ENCODE measurements at places on chromosomes 7 and 10.
A peak's percentile ranks its signal among the peaks of the same experiment; 100 is the strongest.

DNA sequence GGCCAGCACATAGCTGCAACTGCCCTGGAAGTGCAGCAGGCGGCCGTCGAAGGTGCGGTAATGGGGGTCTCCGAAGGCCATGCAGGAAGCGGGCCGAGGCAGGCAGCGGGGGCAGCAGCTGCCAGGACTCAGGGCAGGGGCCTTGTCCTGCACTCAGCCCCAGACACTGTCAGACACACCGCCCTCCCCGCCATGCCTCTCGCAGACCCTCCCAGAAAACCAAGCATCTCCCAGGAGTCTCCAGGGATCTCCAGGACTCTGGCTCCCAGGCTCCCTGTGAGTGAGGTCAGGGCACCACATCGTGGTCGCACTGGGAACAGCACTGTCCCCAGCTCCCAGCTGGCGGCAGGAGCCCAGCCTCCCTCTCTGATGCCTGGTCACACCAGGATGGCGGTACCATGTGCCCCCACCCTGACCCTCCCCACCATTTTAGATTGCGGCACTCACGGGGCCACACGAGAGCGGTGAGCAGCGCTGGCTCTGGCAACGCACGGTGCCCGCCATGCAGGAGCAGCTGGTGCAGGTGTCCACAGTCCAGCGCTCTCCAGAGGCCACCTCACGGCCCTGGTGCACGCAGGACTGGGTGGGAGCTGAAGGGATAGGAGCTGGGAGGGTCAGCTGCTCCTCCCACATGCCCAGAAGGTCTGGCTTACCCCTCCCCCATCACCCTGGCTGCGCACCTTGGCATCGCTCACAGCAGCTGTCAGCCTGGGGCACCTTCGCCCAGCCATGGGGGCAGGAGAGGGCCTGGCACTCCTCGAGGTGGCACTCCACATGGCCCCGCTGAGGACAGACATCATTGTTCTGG, 17.5 kb downstream of the ATP6V1F start:
- peak; percentile 64 for DNase-seq

DNA sequence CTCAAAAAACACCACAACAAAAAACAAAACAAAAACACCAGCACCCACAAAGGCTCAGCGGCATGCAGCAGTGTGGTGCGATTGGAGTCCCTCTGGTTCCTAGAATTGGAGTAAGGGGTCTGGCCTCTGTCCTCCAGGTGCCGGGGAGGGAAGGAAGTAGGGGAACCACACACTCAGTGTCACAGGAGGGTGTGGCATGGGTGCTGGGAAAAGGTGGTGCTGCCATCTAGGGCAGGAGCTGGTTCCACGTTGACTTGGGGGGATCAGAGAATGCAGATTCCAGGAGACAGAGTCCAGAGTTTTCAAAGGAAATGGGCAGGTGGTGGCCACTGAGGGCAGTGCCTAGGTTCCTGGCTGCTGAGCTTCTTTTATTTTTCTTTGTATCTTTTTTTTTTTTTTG, 19.8 kb upstream of the WIPI2 start:
- no peak for DNase-seq

- DNase-seq: no peak
Observed at GRCh38 chr10:23326544-23327307, 17.9 kb downstream of the C10orf67 start.

DNA sequence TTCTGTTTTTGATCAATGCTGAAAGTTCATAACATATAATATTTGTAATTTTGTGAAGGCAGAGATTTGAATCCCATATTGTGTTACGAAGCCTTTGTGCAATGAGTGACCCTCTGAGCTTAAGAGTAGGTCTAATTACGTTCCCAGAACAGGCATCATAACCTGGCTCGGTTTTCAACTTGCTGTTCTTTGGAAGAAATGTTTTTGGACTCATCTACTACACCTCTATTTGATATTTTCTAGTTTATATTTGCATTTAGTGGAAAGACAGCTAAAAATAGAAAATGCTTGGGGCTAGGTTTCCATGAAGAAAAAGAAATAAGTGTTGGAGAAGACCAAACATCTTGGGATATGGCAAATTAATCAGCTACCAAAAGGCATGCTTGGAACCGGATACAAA, 234.8 kb downstream of the AGMO start:
- DNase-seq: no peak

DNA sequence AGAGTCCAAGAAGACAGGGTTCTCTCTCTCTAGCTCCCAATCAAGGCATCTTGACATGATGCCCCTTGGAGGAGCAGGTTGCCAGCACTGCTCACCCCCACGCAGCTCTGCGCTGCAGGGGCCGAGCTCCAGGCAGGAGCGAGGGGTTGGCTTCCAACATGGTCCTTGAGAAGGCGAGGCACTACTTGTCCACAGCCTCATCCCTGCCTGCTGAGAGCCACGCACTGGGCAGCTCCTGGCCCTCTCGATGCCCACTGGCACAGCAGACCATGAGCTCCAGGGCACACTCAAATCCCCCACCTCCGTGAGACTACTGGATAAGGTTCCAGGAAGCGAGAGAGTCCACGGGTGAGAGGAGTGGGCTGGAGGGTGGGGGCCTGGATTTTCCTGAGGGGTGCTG, 31.1 kb downstream of the RAMP3 start:
- no peak for DNase-seq

DNA sequence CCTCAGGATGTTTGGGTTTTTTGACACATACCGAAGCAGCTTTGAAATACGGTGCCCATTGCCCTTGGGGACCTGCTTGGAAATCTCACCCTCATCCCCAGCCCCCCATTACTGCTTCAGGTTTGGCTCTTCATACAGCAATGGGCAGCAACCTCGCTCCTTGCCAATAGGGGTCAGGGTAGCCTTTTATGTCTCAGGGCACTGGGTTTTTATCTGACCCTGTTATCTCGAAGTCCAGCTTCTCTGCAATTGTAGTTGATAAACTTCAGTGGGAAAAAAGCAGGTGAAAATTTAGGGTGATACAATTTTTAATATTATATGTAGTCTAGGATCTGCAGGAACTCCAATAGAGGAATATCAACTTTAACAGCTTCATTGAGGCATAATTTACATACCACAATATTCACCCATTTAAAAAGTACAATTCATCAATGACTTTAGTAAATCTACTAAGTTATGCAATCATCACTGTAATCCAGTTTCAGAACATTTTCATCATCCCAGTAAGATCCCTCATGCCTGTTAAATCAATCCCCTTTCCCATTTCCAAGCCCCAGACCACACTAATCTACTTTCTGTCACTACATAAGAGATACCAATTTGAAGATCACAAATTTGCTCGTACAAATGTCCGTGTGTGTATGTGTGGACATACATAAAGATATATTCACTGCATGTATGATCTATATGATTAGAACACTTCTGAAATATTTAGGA, 386.2 kb downstream of the KCNMA1 start:
- DNase-seq: no peak

DNA sequence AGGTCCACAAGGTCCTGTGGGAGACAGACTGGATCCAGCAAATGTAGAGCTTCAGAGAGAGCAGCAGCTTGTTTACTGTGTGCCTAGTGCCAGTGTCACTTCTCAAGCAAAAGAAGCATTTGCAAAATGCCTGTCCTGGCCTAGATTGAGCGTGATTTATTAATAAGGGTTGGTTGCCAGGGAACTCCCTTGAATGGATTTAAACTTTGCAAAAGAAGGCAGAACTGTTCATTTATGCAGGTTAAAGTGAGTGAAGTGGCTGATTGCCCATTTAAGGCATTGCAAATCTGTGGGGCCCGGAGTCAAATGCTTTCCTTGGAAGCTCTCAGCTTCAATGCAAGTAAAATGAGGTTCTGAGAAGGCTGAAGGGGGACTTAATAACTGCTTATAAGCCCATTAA, 71.3 kb downstream of the CDHR3 start:
- DNase-seq: no peak

- no peak for DNase-seq
Observed at GRCh38 chr7:21568762-21569161, 25.9 kb downstream of the DNAH11 start.

GRCh38 chr7:45107356-45107755, 4.1 kb downstream of the TBRG4 start:
- DNase-seq: no peak

GRCh38 chr7:31890766-31891165, 179.4 kb downstream of the PDE1C start:
- no peak for DNase-seq

- no peak for DNase-seq
Observed at GRCh38 chr10:123146894-123147634, 872 bp upstream of the HMX2 start.

GRCh38 chr7:27784399-27785053, 44.6 kb downstream of the TAX1BP1 start:
- no peak for DNase-seq

DNA sequence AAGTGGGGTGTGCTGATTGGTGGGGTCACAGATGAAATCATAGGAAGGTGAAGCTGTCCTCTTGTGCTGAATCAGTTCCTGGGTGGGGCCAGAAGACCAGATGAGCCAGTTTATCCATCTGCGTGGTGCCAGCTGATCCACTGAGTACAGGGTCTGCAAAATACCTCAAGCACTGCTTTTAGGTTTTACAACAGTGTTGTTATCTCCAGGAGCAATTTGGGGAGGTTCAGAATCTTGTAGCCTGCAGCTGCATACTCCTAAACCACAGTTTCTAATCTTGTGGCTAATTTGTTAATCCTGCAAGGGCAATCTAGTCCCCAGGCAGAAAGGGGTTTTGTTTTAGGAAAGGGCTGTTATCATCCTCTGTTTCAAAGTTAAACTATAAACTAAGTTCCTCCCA, 17.0 kb upstream of the IFRD1 start:
- DNase-seq: no peak

GRCh38 chr7:18831943-18832342, 285.5 kb downstream of the TWIST1 start:
- no peak for DNase-seq

DNA sequence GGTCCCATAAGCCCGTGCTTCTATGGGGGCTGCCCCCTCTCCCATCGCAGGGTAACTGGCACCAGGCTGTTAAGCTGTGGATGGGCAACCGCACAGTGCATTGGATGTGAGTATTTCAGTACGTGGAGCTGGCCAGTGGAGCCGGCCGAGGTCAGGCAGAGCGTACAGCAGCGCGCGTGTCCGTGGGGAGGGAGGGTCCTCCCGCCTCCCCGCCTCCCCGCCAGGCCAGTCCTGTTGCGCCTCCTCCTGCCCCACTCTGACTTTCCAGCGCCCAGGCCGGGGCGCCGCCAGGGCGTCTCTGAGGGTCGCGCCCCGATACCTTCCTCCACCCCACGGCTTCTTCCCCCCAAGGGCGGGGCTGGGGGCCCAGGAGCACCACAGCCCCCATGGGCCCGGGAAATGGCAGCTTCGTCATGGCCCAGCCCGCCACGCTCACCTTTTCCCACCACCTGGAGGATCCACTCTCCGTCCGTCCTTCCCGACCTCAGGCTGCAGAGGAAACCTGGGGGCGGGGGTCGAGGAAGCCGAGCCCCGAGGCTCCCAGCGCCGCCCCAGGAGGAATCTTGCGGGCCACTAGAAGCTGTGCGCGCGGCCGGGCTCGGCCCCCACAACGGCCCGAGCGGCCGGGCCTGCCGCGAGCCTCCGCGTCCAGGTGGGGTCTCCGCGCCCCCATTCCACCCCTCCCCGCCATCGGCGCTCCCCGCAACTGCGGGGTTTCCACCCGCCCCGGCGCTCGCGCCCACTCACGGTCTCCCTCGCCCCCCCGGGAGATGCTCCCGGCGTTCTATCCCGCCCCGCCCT, 831 bp upstream of the PFKP start:
- DNase-seq: peak; percentile 32

- DNase-seq: no peak
Observed at GRCh38 chr7:91357379-91357778, 93.1 kb downstream of the FZD1 start.

- no peak for DNase-seq
Observed at GRCh38 chr7:23017309-23017708, 3.4 kb upstream of the HYCC1 start.

DNA sequence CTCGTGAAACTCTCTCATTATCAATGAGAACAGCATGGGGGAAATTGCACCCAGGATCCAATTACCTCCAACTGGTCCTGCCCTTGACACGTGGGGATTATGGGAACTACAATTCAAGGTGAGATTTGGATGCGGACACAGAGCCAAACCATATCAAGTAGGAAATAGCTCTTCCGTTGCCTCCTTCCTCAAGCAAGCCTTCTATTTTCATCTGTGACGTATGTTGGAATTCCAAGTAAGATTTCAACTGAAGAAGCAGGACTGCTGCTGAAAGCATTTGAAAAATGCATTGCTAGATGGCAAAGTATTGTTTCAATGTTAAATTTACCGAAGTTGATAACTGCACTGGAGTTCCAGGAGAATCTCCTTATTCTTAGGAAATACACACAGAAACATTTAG, 178.1 kb upstream of the GALNT17 start:
- DNase-seq: no peak

GRCh38 chr10:115092555-115093285, 445 bp upstream of the ATRNL1 start:
- peak; percentile 59 for DNase-seq

GRCh38 chr7:118754608-118755007, 530.1 kb downstream of the ANKRD7 start:
- DNase-seq: no peak

DNA sequence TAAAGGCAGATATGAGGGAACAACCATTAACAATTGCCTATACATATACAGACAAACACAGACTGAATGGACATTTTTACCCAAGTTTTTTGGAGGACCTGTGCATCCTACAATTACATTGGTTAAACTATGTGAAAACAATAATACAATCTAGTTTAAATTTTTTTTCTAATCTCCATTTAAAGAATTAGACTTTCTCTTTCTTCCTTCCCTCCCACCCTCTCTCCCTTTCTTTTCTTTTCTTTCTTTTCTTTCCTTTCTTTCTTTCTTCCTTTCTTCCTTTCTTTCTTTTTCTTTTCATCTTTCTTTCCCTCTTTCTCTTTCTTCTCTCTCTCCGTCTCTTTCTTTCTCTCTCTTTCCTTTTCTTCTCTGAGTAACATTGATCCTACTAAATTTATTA, 183.7 kb downstream of the HDAC9 start:
- no peak for DNase-seq

- no peak for DNase-seq
Observed at GRCh38 chr7:2585446-2585845, 26.7 kb downstream of the IQCE start.

DNA sequence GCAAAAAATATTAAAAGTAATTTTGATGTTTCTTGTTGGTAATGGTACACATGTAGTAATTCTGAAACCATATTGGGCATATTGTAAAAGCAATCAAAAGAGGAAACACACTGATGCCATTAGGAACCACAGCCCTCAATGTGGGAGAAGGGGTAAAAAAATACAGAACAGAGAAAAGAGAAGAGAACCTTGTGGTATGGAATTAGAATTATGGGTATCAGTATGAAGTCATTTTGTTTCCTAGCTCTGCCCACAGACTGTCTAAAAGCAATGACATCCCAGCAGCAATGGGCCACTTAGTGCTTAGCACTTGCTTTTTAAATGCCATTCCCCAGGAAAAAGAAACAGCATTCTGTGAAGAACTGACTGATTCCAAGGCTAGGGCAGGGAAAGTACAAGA, 61.5 kb downstream of the CPVL start:
- no peak for DNase-seq

GRCh38 chr10:72322280-72323058, 32.2 kb downstream of the DNAJB12 start:
- no peak for DNase-seq

DNA sequence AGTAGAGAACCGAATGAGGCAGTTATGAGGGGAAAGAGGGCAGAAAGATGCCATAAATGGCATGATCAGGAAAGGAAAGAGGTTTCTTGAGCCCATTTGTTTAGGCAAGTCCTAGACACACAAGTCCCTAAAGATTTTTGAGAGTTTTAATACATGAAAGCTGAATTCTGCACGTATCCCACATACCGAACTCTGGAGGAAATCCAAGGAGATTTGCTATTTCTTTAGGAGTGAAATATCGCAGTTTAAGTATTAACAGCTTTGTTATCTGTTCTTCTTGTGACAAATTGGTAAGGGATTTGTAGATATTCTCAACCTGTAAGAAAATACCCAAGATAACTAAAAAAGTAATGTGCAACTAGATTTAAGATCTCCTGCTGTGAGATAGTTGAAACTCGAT, 23.7 kb upstream of the CUBN start:
- DNase-seq: no peak

Data from uterus (tissue), 4 donors.